ELR (cell line): ENCODE measurements at places on chromosomes 7 and 10.

DNA sequence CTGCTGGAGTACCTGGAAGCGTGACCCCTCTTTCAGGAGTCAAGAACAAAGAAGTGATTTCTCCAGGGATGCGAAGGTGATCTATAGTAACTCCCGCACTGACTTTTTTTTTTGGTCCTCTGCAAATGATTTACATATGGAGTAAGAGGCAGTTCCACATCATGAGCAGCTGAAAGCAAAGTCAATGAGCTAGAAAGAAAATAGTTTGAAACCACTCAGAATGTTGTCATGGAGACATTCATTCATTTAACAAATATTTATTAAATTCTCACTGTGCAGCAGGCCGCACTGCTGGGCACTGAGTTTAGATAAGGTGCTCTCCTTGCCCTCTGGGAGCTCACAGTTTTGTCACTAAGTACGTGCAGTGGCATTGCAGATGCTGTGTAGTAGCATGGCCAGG is 206.7 kb downstream of the CAMK1D start:
- no peak for DNase-seq

DNA sequence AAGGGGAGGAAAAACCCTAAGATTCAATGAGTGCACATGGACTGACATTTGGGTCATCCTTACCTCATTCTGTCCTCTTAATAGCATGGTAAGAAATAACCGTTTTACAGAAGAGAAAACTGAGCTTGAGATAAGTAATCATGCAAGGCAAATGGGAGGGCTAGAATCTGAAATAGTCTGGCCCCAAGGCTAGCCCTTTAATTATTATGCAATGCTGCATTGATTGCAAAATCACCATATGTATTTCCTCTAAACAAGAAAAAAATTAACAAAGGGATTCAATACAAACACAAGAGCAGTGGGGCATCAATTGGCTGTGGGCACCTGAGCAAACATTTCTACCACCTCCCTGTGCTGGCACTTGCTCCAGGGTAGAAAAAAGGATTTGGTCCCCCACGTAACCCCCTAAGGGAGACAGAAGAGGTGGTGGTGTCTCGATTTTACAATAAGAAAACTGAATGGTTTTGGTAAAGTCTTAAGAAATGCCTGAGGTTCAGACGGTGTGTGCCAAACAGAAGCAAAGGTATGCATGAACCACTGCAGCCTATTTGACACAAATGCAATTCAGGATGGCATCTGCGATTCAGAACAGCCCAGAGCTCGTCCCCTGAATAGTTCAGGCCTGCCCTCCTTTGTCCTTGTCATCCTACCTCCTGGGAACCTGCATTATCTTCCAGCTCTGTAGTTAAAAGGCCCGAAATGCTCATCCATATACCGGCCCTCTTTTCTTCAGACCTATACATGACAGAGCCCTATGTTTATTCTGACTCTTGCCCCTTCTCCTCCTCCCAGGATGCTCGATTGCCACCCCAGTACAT is 23.6 kb downstream of the PIP4K2A start:
- peak; percentile 7 for DNase-seq

GRCh38 chr10:73850863-73851461 is 23.4 kb downstream of the CAMK2G start:
- no peak for DNase-seq

DNA sequence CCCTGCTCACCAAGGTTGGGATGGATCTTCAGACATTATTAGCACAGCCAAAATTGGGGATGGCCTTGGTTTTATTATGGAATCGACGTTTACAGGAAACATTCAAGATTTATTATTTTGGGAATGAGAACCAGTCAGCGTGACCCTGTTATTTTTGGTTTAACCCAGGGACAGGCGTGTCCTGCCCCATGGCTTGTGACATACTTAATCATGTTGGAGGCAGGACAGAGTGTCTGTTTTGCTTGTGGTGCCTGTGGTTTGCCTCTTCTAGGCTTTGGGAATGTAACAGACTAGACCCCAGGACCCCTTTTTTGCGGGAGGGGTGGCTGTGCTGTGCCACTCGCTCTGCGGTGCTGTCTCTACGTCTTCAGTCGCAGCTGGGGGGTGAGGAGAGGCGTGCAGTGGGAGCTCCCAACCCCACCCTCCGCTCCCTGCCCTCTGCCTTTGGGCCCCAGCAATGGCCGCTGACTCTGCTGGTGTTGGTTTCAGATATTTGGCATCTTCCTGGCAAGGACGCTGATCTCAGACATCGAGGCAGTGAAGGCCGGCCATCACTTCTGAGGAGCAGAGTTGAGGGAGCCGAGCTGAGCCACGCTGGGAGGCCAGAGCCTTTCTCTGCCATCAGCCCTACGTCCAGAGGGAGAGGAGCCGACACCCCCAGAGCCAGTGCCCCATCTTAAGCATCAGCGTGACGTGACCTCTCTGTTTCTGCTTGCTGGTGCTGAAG is 20.1 kb upstream of the SH2D4B start:
- no peak for DNase-seq

DNA sequence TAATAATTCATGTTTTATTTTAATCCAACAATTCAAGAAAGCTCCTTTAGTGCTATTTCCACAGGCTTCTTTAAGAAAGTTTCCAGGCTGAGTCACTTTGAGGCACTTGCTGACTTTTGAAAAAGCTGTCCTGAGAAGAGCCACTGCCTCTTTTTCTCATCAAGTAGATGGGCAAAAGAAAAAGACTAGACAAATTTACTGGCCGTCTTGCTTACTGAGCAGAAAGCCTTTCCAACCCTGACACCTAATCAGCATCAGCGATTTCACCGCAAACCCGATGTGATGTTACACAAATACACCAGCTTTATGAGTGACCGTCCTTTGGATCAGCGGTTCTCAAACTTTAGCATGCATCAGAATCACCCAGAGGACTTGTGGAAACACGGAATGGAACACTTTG is 24.3 kb downstream of the CTTNBP2 start:
- DNase-seq, result no peak

DNA sequence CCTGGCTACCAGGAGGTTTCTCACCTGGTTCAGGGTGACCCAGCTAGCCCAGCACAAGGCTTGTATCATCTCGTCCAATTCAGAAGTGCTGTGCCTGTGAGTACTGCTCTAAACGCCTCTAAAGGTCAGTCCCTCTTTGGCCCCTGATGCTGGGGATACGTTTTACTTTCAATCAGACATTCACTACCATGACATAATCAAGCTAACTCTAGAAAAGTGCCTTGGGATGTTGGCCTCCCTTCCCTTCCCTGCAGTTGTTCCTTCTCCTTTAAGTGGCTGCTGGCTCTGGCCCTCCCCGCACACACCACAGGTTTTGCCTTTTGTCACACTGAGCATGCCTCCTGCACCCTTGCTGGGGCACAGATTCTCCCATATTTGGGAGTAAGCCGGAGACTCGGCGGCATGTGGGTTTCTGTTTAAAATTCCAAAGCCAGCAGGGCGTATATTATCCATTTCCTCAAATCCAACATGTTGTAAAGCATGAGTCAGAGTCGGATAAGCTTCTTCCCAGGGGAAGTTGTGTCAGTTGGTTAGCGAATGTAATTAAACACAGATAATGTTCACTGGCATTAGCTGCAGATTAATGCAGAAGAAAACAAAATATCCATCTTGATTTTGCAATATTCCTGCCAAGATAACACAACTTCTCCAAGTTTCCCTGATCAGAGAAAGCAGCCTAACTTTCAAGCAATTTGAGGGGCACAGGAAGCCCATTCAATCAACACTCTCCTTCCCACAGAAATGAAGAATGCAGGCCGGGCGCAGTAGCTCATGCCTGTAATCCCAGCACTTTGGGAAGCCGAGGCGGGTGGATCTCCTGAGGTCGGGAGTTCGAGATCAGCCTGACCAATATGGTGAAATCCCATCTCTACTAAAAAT is 31.8 kb upstream of the VCL start:
- peak; percentile 97 for DNase-seq

- DNase-seq, result no peak
These were observed 30.6 kb upstream of the GALNTL5 start for GRCh38 chr7:151925446-151926335.

GRCh38 chr7:36752026-36752711 is 27.9 kb upstream of the AOAH start:
- DNase-seq, result no peak

DNA sequence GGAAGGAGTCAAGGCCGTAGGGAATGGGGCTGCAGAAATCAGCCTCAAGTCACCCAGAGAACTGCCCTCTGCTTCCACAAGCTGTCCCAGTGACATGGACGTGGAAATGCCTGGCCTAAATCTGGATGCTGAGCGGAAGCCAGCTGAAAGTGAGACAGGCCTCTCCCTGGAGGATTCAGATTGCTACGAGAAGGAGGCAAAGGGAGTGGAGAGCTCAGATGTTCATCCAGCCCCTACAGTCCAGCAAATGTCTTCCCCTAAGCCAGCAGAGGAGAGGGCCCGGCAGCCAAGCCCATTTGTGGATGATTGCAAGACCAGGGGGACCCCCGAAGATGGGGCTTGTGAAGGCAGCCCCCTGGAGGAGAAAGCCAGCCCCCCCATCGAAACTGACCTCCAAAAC is 50.2 kb upstream of the PDCD4 start:
- no peak for DNase-seq

DNA sequence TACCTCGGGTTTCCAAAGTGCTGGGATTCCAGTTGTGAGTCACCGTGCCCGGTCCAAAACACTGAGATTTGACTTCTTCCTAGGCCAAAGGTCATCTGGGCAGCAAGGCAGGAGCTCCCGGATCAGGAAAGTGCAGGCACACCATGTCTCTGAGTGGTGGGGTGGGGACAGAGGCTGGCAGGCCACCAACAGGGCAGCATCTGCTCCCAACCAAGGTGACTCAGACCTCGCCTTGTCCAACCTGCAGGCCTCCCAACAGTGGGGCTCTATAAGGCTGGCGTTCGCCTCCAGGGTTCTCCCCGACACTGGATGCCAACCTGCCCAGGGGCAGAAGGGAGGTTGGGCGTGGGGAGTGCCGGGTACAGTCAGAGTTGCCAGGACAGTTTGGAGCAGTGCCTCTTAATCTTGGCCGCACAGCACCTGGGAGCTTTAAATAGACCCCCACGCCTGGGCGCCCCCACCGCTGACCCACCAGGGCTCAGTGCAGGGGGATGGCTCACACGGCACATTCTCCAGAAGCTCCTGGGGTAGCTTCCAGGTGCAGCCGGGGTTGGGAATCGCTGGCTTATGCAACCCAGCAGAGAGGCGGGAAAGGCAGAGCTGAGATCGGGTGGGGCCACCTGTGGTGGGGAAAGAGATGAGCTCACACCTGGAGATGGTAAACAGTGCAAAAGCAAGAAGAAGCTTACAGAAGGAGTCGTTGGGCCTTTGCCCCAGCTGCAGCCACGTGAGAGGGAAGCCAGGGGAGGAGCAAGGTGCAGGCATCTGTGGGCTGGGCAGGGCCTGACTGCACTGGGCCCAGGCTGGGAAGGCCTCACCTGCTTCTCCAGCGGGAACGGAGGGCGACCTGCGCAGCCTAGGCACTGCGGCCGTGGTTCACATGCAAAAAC is 10.9 kb downstream of the CALML5 start:
- no peak for DNase-seq

DNA sequence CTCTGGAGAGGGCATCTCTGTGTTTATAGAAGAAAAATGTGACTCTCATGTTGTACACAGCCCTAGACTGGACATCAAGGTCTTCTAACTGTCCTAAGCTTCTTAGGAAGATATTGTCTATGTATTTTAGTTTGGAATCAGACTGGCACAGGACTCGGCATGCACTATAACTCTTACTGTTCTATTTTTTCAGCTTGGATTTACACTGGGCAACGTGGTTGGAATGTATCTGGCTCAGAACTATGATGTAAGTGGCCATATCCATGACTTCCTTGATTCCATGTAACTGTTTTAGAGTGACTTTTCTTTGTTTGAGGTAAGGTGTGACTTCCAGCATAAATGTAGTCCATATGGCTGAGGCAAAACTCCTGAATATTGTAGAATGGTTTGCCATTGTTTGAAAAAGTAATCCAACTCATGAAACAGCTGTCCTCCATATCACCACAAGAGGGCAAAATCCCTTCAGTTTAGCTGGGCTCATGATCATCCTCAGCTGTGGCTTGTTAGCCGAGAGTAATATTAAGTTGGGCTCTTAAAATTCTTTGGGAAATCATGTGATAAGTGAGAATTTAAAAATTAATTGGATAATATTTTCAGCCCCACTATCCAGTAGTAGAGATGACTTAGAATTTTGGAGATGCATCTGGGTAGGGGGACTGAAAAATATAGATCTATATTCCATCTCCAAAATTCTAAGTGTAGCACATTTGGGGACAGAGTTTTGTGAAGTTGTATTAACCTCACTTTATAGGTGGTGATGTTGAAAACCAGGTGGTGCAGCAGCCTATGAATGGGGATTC is 10.4 kb downstream of the STMP1 start:
- DNase-seq, result peak; percentile 81

GRCh38 chr7:44673324-44673723 is 66.9 kb downstream of the OGDH start:
- no peak for DNase-seq

DNA sequence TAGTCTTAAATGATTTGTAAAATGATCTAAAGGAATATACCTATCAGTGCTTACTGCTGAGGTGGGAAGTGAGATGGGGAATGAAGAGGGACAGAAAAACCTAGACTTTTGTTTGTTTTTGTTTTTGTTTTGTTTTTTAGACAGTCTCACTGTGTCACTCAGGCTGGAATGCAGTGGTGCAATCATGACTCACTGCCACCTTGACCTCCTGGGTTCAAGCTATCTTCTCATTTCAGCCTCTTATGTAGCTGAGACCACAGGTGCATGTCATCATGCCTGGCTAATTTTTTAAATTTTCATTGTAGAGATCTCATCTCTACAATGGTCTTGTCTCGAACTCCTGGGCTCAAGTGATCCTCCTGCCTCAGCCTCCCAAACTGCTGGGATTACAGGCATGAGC is 116.4 kb upstream of the SEM1 start:
- no peak for DNase-seq

DNA sequence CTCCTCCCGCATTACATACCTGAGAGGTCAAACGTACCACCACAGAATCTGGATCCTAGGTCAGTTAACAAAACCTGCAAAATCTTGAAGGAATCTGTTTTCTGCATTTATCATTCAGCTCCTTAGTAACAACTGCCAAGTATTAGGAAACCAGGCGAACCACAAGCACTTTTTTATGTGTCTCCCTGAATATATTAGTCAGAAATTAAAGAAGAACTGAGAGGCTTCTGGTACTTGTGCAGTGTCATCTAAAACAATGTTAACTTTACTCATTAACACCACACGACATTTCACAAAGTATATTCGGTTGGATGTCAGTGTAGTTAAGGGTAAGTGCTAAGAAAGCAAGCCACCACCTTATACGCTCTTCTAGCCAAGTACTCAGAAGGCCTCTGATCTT is 2.5 kb downstream of the CCDC6 start:
- DNase-seq, result no peak

- no peak for DNase-seq
These were observed 23.4 kb downstream of the DOCK4 start for GRCh38 chr7:112182749-112183148.

- peak; percentile 22 for DNase-seq
These were observed 1.4 kb downstream of the IDE start for GRCh38 chr10:92572362-92573090.

DNA sequence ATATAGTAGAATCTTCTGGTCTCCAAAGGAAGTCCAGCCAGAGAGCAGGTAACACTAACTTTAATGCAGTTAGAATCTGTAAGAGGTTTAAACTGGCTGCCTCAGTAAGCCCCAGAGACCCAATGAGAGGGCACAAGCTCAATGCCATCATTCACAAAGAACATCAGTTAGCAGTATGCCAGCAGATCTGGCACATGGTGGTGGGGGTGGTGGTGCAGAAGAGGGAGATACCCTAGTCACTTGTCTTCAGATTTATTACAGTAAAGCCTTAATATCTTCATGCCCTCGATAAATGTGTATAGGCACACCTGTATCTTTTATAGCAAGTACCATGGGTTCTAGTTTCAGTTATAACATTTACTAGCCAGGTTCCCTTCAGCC is 86.2 kb downstream of the SORBS1 start:
- DNase-seq, result no peak

GRCh38 chr7:25672496-25672895 is 444.2 kb upstream of the NPVF start:
- no peak for DNase-seq
